NCI-H2081 treated with DMSO at 0.1 percent for 48 hours (cell line): ENCODE measurements at places on chromosomes 16 and 17.

DNA sequence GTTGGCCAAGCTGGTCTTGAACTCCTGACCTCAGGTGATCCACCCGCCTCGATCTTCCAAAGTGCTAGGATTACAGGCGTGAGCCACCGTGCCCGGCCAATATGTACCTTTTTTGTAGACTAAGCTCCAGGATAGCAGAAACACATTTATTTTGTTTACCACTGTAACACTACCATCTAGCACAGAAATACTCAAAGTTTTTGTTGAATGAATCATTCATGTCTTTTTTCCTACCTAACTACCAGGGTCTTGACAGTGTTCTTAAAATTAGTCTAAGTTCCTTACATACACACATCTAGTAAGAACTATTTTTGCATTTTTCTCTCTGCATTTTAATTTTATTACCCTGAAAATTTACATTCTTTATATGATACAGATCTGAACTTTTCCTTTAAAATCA is 44.4 kb downstream of the AKAP10 start:
- DNase-seq: no peak

DNA sequence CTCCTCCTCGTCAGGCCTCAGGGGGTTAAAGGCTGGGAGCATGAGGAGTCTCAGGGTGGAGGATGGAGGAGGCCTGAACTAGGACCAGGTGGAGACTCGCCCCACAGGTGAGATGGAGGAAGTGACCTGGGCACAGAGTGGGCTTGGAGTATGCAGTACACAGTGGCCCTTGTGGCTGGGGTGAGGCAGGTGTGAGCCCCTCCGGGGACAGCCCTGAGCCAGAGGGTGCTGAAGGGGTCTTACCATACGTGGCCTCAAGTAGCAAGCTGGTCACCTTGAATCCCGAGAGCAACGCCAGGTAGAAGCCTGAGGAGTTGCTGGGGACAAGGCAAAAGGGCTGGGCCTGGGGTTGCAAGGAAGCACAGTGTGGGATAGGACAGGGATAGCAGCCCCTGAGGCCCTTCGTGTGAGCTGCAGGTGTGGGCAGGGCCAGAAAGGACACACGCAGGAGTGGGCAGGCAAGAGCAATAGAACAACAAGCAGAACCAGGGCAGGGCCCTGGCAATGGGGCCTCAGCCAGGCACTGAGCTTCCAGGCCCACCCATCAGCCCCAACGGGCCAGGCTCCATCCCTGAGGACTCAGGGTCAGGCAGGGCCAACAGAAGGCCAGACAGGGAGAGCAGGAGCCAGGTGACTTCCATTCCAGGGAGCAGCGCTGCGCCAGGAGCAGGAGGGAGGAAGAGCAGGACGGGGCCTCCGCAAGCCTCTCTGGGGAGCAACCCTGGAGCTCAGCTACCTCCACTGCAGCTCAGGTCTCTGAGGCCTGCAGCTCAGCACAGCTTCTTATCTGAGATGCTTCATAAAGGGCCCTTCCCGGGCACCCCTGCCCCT is 64.2 kb upstream of the TNRC6C start:
- no peak for DNase-seq

DNA sequence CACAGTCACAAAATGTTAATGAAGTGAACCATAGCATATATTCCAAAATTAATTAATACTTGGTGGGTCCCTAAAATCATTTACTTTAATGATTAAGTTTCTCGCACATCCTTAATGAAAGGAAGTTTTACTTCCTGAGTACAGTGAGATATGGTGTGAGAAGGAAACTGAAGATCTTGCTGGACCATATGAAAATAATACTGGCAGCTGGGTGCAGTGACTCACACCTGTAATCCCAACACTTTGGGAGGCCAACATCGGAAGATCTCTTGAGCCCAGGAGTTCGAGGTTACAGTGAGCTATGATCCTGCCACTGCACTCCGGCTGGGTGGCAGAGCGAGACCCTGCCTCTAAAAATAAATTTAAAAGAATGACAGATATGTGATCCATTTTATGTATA is 62.5 kb downstream of the ABCA8 start:
- no peak for DNase-seq

DNA sequence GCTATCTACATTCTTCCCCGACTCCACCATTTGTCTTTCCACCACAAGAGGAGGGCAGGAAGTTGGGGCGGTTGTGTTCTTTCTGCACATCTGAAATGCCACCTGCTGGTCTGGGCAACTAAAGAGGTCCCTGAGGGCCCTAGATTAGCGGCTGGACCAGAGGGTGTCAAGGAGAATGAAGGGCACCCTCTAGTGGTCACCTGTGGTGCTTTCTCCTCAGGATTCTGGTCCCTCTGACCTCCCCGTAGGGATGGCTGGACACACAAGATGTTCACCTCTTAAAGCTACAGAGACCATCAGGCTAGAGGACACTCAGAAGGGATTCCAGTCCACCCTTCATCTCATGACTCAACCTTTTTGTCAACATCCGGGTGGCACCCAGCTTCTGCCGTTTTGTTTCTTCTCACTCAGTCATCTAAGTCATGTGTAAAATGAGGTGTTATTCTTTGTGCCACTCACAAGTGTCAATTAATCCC is 2.9 kb upstream of the SCIMP start:
- no peak for DNase-seq

DNA sequence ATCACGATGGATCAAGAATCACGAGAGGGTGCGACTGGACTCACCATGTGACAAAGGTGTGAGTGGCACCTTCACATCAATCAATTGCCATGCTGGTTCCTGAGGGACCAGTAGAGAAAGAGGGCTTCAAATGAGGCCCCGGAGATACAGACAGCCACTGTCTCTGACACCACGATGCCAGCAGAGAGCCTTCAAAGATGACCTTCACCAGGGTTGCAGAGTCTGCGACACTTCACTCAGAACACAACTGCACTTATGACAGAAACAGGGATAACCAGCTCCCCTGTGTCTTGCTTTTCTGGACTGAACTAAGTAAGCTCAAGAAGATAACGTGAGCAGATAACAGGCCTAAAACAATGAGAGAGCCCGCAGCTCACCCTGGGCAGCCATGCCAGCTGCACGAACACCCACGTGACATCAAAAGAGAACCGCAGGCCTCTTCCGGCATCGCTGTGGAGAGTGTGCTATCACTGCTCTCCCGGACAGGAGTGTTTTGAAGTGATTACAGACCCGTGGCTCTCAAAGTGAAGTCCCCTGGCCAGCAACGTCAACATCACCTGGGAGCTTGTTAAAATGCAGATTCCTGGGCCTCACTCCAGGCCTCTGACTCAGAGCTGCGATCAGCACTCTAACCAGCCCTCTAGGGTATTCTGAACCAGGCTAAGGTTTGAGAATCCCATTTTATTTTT is 36.4 kb downstream of the KLHDC4 start:
- DNase-seq: no peak

DNA sequence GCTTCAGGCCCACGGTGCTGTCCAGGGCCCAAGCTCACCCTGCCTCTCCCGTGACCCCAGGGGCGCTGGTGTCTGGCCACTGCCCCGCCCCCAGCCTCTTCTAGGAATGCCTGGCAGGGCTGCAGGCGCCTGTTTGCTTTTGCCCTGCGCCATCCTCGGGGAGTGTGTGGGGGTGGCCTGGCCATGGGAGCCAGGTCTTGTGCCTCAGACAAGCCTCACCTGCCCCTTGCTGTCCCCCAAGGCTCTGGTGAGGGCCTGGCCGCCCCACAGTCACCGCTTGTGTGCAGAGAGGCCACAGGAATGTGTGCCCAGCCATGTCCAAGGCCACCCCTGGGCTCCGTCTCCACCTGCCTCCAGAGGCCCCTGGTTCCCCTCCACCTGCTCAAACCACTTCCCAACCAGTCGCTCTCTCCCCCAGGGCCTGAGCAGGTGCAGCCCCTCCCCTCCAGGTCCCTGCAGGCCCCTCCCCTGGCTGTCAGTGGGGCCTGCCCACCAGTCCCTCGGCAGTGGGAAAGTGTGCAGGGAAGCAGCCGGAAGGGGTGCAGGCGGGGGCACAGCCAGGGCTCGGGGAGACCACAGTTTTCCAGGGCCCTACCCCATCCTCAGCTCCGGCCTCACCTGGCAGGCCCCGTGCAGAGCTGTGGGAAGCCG is 841 bp upstream of the IGFALS start:
- no peak for DNase-seq

- no peak for DNase-seq
Measured at GRCh38 chr17:50051082-50051576, 4.8 kb upstream of the ITGA3 start.

- no peak for DNase-seq
Measured at GRCh38 chr16:70563636-70564035, 40.0 kb downstream of the SF3B3 start.

- no peak for DNase-seq
Measured at GRCh38 chr16:57725554-57725953, 10.0 kb upstream of the KATNB1 start.

GRCh38 chr16:86566601-86566965 is at the start of gene FOXC2:
Gene FOXC2 (plus strand): TSS chr16:86566829. CDS start chr16:86567336, 507 bp downstream.
- no peak for DNase-seq

DNA sequence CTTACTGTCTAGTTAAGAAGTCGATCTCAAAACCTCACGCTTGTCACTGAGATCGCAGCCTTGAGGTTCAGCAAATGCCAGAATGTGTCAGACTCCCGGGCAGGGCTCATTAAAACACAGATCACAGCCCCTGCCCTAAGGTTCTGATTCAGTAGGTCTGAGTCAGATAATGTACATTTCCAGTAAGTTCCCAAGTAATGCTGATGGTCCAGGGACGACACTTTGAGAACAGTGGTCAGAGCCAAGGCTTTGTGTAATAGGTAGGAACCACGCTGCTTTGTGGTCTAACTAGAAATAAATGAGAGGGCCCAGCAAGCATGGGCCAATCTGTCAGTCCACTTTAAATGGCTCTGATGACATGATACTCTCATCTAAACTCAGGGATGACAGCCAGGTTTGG is 228.6 kb downstream of the ZFHX3 start:
- no peak for DNase-seq

DNA sequence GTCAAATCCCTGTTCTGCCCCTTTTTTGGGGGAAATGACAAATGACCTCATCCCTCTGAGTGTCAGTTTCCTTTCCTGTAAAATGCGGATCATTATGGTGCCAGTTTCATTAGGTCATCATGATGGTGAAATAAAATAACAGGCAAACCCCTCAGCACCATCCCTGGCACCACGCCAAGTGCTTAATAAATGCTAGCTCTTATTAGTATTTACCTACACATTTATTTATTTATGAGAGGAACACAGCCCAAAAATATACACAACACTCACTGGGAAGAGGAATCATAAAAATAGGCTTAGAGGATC is 28.6 kb upstream of the GPRC5B start:
- DNase-seq: no peak

DNA sequence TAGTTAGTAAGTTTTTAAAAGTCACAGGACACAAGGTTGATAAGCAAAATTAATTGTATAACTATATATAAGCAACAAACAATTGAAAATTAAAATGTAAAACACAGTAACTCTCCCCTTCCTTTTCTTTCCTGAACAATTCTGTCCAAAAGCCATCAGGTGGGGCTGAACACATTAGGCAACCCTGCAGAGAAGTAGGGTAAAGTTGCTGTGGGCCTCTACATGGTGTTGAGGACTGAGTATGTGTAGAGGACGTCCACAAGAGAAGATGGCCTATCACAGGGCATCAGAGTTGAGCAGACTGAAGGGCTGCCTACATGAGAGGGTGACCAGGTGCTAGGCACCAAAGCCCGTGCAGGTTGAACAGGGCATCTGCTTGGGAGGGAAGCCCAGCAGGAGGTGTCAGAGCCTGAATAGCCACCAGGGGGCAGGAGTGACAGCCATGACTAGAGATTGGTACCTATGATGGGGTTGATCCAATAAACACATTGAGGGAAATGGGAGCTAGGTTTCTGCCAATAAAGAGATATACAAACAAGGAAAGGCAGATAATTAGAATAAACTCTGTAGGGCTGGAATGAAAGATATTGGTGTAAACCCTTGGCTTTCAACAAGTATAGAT is 415.1 kb downstream of the NPIPA8 start:
- no peak for DNase-seq

DNA sequence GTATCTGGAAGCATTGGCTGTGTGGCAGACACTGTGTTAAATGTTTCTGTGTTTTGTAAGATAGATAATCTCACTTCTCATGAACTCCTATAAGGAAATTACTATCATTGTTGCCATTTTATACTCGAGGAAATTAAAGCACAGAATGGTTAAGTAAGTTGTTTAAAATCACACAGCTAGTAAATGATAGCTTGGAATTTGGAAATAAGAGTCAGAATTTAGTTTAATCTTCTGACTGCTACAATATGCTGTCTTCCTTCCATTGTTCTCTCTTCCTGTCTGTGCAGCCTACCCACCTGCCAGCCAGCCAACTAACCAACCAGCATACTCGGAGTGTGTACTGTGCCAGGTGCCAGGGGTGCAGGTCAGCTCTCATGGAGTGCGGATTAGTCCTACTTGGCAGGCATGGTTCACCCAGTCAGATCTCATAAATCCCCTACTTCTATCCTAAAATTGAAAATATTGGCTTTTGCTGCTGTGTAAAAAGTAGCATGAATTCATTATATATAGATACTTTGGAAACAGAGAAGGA is 79.9 kb upstream of the LGALS9 start:
- DNase-seq: no peak

GRCh38 chr16:28082624-28083023 is 19.1 kb upstream of the GSG1L start:
- DNase-seq: no peak

GRCh38 chr17:62064791-62065563 is at the start of gene MED13:
Gene MED13 (minus strand): TSS chr17:62065278. CDS start chr17:62065205, 73 bp downstream.
- DNase-seq: no peak

- no peak for DNase-seq
Measured at GRCh38 chr17:69870091-69870530, 204.9 kb upstream of the KCNJ16 start.

- no peak for DNase-seq
Measured at GRCh38 chr16:74901606-74902005, 83.3 kb downstream of the WDR59 start.

DNA sequence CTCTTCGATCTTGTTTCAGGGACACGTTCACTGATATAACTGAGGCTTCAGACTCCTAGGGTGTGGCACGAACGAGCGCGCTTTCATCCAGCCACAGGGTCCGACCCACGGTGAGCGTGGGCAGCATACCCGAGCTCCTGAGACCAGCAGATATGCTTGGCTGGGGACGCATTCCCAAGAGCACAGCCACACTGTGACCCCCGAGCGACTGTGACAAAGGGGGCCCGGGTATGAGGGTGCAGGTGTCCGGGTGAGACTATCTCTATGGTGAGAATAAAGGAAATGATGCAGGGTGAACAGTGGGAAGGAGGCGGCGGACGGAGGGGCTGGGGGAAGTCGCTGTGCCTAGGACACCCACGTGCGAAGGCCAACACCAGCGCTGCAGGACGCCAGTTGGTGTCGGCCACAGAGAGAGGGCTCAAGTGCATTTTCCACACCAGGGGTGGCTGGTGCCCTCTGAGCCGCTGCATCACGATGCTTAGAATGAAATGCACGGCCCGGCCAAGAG is 17.6 kb downstream of the RPH3AL start:
- no peak for DNase-seq

- no peak for DNase-seq
Measured at GRCh38 chr16:56549744-56550385, 15.0 kb upstream of the MT4 start.

- DNase-seq: no peak
Measured at GRCh38 chr17:48550502-48551213, 5.7 kb upstream of the HOXB2 start.

- no peak for DNase-seq
Measured at GRCh38 chr17:69061721-69062556, 1.2 kb upstream of the ABCA9 start.

- no peak for DNase-seq
Measured at GRCh38 chr16:22284637-22285036, 12.6 kb upstream of the POLR3E start.

- DNase-seq: no peak
Measured at GRCh38 chr17:53719229-53719628, 103.5 kb upstream of the KIF2B start.
